ENCODE measurements at places on chromosomes 5 and 9.

GRCh38 chr5:107570805-107571531 lies 99.8 kb downstream of the EFNA5 start:
- DNase-seq = peak; percentile 54

- no peak for DNase-seq
Measured at GRCh38 chr9:130453487-130453886, 8.7 kb downstream of the ASS1 start.

- no peak for DNase-seq
Measured at GRCh38 chr5:52150501-52150900, 637.2 kb upstream of the ITGA1 start.

DNA sequence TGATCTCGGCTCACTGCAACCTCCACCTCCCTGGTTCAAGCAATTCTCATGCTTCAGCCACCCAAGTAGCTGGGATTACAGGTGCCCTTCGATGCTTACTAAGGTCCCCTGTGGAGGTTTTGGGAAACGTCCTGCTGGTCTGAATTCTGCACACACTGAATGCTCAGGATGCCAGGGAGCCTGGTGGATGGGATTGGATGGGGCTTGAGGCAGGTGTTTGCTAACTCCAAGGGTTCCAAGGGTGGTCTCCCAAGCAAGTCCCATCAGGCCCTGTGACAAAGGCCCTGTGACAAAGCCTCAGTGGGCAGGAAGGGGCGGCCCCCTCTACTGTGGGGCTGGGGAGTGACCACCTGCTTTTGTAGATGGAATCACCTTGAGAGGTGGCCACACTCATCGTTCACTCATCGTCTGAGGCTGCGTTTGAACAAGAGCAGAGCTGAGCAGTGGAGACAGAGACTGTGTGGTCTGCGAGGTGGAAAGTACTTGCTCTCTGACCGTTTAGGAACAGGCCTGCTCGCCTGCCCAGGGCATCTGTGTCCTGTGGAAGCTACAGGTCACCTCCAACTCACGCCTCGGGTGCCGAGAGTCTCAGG lies 40.2 kb downstream of the MRPL36 start:
- DNase-seq = no peak

- no peak for DNase-seq
Measured at GRCh38 chr9:126304971-126305320, 21.7 kb upstream of the MVB12B start.

- no peak for DNase-seq
Measured at GRCh38 chr9:81032831-81033230, 656.5 kb downstream of the TLE1 start.

- DNase-seq = no peak
Measured at GRCh38 chr9:88818495-88819201, 172.6 kb upstream of the S1PR3 start.

DNA sequence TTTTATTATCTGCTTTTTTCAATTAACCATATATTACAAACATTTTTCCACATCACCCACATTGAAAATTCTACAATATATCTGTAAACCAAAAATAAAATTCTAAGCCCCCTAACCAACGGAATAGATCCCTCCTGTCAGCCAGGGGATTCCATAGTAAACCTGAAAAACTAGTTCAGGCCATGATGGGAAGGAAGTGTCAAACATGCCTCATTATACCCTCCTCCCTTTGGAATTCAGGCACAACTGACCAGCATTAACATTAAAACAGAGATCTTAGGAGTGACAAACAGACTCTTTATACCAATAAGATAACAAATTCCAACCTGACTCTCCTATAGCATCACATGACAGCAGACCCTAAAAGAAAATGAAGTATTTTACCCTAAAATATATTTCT lies 113.7 kb upstream of the DMRT1 start:
- no peak for DNase-seq
